Sigmoid colon (tissue), 7 donors: ENCODE measurements at places on chromosomes 11 and 22. TPM values are rescaled to one million over a fixed set of nuclear protein-coding genes. Genes with fewer than 3 reads are reported as not detected.

GVQW3 gene
- 0.41 TPM for total RNA-seq

UBXN1 gene
- 220 TPM for total RNA-seq

SF1 gene
- total RNA-seq: 185 TPM

UCP3 gene
- 0.41 TPM for total RNA-seq

OR5A1 gene
- not detected for total RNA-seq

CARD18 gene
- not detected for total RNA-seq

LRRC32 gene
- total RNA-seq: 10.9 TPM
